Activated naive CD8-positive, alpha-beta T cell treated with anti-CD3 and anti-CD28 coated beads for 36 hours (primary cell): ENCODE measurements at places on chromosomes 6 and 20.

- no peak for DNase-seq
Measured at GRCh38 chr6:141705431-141705830, 427.3 kb upstream of the GJE1 start.

- peak; percentile 81 for DNase-seq
Measured at GRCh38 chr6:44002593-44003344, 124.5 kb downstream of the MRPL14 start.

- no peak for DNase-seq
Measured at GRCh38 chr6:106908386-106908840, 66.1 kb downstream of the CD24 start.

GRCh38 chr6:96725296-96725695, 112.0 kb downstream of the GPR63 start:
- DNase-seq = no peak

- no peak for DNase-seq
Measured at GRCh38 chr6:162478192-162478671, 249.3 kb downstream of the PRKN start.

GRCh38 chr20:63475209-63475608, 2.8 kb upstream of the KCNQ2 start:
- DNase-seq = peak; percentile 22

DNA sequence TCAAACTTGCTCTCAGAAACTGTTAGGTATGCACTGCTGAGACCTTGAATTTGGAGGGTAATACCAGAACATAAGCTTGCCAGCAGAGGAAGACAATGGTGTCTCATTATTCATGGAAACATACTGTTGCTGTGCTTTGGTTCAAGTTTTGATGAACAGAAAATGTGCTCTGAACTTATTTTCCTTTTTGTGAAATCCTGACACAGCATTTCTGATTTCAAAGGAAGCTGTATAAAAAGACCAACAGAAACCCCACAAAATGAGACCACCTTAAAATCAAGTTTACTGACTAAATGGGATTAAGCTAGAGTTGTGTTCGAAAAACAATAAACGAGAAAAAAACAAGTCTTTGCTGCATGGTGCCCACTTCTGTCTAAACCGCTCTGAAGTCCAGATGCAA, 70.3 kb downstream of the PRDM1 start:
- DNase-seq = no peak

- no peak for DNase-seq
Measured at GRCh38 chr6:142821860-142822259, 123.1 kb downstream of the HIVEP2 start.

GRCh38 chr6:100484474-100484873, 19.8 kb upstream of the SIM1 start:
- DNase-seq = no peak

DNA sequence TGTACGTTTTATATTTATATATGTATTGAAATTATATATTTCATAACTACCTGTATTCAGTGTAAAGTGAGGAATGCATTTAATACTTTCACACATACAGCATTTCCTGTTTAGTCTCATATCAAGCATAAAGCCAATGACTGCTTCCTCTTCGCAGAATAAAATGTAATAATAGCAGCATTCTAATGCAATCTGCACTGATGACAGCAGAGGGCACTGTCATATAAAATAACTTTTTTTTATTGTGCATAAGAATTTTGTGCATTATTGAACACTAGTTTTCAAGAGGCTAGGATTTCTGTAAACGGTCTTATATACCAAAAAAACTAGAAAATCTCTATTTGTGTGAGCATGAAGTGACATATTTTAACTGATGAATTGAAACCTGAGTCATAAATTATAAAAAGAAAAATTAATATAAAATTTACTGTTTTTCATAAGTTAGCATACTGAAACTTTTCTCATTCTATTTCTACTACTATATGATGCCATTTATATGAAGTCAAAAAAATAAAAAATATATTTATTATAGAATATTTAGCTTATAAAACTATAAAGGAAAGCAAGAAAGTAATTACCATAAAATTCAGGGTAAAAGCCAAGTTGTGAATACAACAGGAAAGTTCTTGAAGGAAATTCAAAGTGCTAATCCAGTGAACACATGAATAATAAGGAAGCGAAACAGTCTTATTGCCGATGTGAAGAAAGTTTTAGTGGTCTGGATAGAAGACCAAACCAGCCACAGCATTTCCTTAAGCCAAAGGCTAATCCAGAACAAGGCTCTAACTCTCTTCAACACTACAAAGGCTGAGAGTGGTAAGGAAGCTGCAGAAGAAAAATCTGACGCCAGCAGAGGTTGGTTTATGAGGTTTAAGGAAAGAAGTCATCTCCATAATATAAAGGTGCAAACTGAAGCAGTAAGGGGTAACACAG, 36.3 kb downstream of the RNF146 start:
- peak; percentile 14 for DNase-seq

- DNase-seq = no peak
Measured at GRCh38 chr20:38260378-38261053, at the start of gene KIAA1755. Gene KIAA1755 (minus strand): TSS chr20:38260735. CDS start chr20:38260500, 235 bp downstream.

DNA sequence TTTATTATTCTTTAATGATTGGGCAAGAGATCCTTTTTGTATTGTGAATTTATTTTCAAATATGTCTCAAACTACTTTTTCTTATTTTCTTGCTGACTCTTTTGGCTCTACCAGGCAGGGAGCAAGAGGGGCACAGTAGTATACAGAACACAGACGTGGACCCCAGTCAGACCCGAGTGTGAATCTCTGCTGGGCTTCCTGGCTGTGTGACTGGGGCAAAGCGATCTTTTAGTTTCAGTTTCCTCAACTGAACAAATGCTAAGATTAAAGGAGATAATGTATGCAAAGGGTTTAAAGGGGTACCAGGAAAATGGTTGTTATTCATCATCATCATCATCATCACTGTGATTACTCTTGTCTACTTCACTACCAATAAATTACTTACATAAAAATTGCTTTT, 317.5 kb downstream of the HIVEP2 start:
- no peak for DNase-seq

GRCh38 chr6:20341096-20341495, 60.6 kb upstream of the E2F3 start:
- DNase-seq = no peak

DNA sequence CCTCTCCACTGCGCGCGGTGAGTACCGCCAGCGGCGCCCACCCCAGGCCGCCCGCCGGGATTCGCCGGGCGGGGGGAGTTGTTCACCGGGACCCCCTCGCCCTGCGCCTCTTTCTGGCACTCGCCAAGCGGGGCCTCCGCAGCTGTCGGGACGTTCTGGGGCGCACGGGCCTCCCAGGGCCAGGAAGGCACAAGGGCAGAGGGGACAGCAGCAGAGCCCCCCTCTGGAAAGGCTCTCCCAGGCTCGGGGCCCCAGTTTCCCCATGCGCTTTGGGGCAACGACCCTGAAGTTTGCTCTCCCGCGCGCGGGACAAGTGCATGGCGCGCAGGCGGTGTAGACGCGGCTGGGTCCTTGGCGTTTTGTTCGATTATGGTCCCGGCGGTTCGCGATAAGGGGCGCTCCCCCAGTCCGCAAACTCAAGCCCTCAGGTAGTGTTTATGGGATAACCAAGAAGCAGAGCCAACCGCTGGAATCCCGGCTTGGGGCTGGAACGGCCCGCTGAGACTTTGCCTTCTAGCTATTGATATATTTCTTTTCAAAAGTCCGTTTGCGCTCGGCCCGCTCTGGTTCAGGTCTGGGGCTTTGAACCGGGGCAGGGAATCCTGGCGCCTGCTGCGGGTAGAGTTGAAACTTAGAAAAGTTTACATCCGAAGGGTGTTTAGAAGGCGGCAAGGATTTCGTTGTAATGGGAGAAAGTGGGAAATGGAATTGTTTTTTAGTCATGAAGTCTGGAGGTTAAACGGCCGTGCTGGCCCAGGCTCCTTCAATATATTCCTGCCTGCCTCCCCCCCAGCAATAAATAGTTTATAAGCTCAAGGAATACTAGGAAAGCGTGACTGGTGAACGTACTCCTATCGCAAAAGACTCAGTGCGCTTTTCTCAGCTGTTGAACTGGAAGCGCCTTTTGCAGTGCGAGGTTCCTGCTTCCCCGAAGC, 595 bp downstream of the EYA2 start:
- DNase-seq = no peak

GRCh38 chr6:103367212-103367611, 1492.5 kb downstream of the HACE1 start:
- no peak for DNase-seq

- no peak for DNase-seq
Measured at GRCh38 chr6:154261688-154262397, 94.8 kb downstream of the IPCEF1 start.

GRCh38 chr6:160963651-160964050, 27.9 kb upstream of the MAP3K4 start:
- no peak for DNase-seq

- DNase-seq = no peak
Measured at GRCh38 chr6:148700741-148701311, 46.0 kb upstream of the UST start.

- no peak for DNase-seq
Measured at GRCh38 chr6:71345476-71346333, 57.1 kb downstream of the OGFRL1 start.

GRCh38 chr6:259901-260508, 32.3 kb upstream of the DUSP22 start:
- no peak for DNase-seq

- no peak for DNase-seq
Measured at GRCh38 chr20:22462975-22463914, 121.1 kb downstream of the FOXA2 start.

GRCh38 chr6:166456395-166457156, 73.8 kb upstream of the MPC1 start:
- DNase-seq = no peak

DNA sequence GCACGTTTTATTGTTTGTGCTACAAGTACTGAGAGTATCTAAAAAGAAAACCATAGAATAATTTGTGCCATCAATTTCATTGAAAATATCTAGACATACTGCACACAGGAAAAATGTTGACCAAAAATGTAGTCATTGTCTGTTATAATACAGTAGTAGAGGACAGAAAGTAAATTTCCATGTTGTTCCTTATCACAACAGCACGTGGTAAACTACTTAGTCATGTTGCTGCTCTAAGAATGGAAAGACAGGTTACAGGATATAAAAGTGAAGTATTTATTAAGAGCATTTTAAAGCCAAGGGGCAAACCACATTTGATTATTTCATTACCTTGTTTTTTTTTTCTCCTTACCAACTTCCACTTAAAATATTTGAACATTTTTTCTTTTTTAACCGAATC, 89.0 kb upstream of the CEP85L start:
- DNase-seq = no peak

GRCh38 chr6:3473773-3474172, 16.9 kb upstream of the SLC22A23 start:
- no peak for DNase-seq

- no peak for DNase-seq
Measured at GRCh38 chr6:44289726-44290260, 19.5 kb downstream of the TMEM151B start.

- DNase-seq = no peak
Measured at GRCh38 chr6:120348926-120349325, 985.4 kb downstream of the TBC1D32 start.

- DNase-seq = peak; percentile 14
Measured at GRCh38 chr6:142746524-142746923, 198.5 kb downstream of the HIVEP2 start.

- DNase-seq = no peak
Measured at GRCh38 chr20:641516-641875, 11.5 kb downstream of the SRXN1 start.

DNA sequence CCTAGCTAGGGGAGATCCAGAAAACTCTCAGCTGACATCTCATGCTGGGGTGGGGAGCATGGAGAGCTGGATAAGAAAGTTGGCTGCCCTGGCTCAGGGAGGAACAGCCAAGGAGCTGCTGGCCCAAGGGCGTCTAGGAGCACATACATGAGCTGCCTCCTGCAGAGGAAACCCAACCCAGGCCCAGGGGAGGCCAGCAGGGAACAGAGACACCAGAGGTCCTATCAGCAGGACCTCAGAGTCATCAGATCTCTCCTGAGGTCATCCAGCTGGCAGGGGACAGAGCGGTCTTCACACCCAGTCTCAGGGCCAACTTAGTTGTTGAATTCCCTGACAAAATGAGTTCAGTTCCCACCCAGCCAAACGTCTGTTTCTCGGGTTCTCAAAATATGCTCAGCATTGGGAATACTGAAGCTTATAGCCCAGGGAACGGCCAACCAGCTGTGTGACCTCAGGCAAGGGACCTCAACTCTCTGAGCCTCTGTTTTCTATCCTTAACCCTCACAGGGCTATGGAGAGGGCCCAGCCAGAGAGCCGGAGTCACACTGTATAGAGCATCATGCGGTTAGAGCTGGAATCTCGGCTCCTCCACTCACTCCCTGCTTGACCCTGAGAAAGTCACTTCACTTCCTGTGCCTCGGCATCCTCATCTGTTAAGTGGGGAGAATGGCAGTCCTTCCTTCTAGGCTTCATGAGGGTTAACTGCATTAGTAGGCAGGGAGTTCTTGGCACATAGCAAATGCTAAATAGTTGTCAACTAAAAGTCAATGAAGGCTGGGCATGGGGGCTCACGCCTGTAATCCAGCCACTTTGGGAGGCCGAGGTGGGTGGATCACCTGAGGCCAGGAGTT, 13.8 kb downstream of the ADA start:
- DNase-seq = no peak

- peak; percentile 32 for DNase-seq
Measured at GRCh38 chr20:13430346-13431002, 208.3 kb downstream of the TASP1 start.

GRCh38 chr6:61886608-61887259, 399.3 kb downstream of the KHDRBS2 start:
- DNase-seq = no peak

DNA sequence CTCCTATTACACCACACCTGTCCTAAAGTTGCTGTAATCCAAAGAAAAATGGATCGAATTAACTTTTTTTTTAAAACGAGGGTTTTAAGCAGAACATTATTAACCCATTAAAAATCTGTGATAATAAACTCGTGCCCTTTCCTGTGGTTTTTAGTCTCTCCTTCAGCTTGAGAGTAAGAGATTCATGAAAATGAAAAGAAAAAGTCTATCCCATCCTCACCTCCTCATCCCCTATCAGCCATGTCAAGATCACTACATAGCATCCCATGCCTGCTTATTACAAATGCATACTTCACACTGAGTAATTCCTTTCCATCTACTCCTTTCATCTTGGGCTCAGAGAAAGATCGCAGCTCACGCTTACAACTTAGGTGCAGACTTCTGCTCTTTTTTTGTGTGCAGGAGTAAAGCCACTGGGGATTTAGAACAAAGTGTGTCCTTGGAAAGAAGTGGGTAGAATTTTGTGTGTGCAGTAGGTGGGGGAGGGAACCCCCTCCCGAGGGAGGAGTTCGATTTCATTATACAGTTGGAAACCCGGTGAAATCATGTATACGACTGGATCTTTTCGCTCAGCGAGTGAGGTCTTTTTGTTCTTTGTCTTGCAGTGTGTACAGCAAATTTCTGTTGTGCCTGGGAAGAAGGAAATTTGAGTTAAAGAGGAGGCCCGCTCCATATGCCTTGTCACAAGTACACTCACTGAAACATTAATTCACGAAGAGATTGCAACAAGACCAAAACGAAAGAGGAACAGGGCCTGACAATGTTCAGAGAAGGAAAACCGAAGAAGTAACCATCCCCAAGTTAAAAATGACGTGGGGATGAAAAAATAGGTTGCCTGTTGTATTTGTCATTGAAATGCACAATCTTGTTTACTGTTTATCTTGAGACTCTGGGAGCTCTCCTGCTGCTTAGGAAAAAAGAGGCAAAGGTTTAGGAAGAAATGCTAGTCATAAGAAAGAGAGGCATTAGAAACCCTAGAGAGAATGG, 146.5 kb upstream of the ZNF217 start:
- no peak for DNase-seq

GRCh38 chr6:72739368-72739779, 117.5 kb downstream of the KCNQ5 start:
- DNase-seq = no peak
